ENCODE measurements at places on chromosomes 5 and 9.
A peak's percentile ranks its signal among the peaks of the same experiment; 100 is the strongest.

- no peak for ATAC-seq
Measured at GRCh38 chr5:181232593-181232992, 9.5 kb downstream of the TRIM41 start.

DNA sequence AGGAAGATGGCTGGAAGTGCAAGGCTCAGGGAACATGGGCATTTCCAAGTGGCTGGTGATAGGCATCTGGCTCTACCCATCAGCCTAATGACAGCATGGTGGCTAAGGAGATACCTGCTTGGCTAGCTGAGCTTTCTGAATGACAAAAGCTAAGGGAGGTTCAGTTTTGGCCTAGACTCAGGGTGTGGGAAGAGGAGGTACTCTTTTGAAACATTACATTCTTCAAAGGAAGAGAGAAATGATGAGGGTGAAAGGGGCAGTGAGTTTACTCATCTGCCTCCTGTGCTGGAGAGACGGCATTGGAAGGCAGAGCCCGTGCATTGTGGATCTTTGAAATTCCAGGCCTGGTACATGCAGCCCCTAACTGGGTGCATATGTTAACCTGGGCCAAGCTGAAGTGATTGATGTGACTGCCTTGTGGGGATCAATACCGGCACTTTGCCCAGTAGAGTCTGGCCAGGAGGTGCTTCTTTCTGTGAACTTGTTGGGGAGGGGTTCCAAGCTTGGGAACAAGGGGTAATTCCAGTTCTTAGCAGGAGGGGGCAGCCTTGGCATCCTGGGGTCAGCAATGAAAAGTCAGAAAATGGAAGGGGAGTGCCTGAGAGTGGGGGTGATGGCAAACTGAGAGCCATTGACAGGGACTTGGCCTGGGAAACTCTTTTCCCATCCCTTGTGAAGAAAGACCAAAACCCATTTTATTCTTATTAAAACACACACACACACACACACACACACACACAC, 108.6 kb downstream of the ACER2 start:
- no peak for ATAC-seq

DNA sequence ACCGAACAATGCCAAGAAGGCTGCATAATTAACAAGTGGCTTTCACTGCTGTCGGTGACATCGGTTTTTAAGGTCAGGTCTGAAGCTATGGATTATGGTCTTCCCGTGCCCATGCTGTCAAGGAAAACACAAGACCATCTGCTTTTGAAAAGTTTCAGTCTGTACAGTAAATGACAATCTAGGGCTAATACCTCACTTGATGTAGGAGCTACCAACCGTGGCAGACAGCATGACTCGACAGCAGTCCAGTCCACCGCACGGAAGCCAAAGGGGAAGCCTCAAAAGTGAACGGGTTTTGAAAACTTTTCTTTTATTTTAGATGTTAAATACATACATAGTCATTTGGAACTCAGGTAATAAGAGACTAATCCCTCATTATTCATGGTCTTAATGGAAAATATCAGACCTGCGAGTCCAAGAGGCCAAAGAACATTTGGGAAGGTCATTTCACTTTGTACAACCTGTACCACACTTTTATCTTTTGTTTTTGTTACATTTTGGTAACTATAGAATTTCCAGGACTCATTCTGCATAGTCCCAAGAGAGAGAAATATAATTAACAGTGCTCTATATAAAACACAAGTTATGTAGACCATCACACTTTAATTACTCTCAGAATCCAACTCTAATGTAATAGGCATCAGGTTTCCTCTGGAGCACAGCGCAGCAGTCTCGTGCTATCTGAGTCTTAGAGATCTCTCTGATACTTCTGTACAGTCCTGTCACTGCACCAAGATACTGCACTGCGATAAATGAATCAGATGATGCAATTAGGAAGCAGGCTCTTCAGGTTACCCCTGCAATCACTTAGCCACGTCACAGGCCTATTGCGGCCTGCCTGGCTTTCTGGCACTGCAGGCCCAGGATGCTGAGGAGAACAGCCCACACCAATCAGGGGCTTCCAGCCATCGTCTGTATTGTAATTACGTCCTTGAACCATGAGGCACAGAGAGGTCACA, 184.9 kb downstream of the FANCC start:
- ATAC-seq = no peak

GRCh38 chr9:111036429-111036789, 1.9 kb downstream of the LPAR1 start:
- no peak for ATAC-seq

GRCh38 chr5:157540707-157541446, 34.7 kb downstream of the ADAM19 start:
- peak; percentile 97 for ATAC-seq

Measured in stimulated activated memory B cell treated with anti-CD40 and anti-IgM and Interleukin-4, amounts not matched to agents 10 μg/mL and 1 μg/mL and 100 μg/mL, for 72 hours (primary cell).